ENCODE measurements at places on chromosomes 2 and 18. TPM values are rescaled to one million over a fixed set of nuclear protein-coding genes. Genes with fewer than 3 reads are reported as not detected.

ZNF521 gene
- total RNA-seq, result 0.16 TPM

MC2R gene
- total RNA-seq, result not detected

DNA sequence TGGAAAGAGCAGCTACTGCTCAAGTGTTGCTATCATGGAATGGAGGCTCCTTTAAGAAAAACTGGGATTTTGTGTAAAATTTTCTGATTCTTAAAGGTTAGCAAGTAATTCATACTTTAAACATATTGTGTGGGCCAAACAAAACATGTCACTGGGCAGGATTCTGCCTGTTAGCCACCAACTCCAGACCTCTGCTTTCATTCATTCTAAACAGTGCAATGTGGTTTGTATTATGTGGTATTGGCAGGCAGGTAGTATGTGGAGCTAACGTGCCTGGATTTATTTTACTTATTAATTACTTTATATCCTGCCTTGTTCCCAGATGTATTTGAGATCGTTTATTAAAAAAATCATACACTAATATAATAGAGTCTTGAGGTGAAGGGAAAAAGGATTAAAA lies 1521.3 kb upstream of the ACVR2A start:
- DNase-seq, result no peak
- no peak overlapping the region for H3K4me3 ChIP-seq
- H3K36me3 ChIP-seq, result no peaks in the 10 kb centered on the region
- H3K27me3 ChIP-seq, result no peaks in the 10 kb centered on the region
- no peak overlapping the region for H3K27ac ChIP-seq

DNA sequence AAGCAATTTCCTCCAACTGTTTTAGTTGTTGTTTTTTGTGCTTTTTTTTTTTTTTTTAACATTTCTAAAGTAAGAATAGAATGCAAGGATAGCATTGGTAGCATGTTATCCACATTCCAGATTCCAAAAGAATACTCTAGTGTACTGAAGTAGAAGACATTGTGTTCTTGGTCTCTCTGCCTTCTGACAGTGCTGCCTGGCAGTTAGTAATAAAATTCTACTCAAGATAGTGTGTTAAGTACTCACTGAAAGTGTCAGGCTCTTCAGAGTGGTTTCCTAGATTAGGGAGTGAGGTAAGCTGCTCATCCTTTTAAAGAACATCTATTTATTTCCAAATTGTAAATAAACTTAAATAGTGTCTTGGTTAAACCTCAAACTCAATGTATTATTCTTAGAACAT lies 253.7 kb downstream of the HNMT start:
- H3K4me1 ChIP-seq, result no peaks in the 10 kb centered on the region
- no peak overlapping the region for H3K4me3 ChIP-seq
- H3K27me3 ChIP-seq, result no peaks in the 10 kb centered on the region
- no peaks in the 10 kb centered on the region for H3K36me3 ChIP-seq
- no peak for DNase-seq
- H3K27ac ChIP-seq, result no peak overlapping the region

DNA sequence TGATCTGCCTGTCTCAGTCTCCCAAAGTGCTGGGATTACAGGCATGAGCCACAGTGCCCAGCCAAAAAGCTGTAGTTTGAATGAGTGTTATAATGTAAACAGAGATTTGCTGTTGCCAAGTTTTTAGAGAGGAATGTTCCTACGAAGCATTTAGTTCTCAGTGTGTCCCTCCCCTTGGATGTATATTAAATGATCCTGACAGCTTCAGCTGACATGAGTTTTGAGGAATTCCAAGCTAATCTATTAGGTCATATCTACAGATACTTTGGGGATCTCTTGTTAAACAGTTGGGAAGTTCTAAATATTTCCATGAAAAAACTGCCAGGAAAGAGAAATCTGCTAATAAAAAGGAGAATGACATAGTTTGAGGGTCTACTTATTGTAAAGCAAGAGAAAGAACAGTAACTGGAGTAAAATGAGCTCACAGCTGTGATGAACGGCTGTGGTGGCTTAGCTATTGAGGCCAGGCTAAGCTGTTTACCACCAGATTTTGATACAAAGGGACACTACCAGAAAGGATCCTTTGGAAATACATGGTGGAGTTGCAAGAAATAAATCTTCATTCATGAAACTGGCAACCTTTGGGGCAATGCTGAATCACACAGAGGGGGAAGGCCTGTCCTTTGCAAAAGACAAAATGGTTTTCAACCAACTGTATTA lies 2.6 kb upstream of the STON1 start:
- peaks cover 15% of the 10 kb centered on the region for H3K4me1 ChIP-seq
- H3K27ac ChIP-seq, result no peak overlapping the region
- DNase-seq, result no peak
- no peaks in the 10 kb centered on the region for H3K36me3 ChIP-seq
- no peak overlapping the region for H3K4me3 ChIP-seq

DNA sequence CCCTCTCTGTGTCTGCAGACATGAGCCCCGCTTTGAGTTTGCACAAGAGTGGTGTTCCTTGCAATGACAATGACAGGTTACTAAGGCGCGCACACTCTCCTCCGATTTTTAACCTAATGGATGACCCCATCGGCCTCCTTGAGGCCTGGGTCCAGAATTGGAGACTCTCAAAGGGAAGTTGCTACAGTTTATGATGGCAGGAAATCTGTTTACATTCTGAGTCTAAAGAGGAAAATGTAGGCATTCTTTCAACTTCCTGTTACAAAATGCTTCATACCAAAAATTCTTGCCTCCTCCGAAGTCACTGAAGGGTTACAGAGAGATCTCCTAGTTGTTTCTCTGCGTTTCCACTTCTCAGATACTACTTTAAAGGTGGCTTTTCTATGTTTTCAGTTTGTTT lies 225.3 kb upstream of the AGAP1 start:
- H3K4me3 ChIP-seq, result no peak overlapping the region
- H3K4me1 ChIP-seq, result peaks cover 60% of the 10 kb centered on the region
- H3K27ac ChIP-seq, result peak overlapping the region; percentile 77
- H3K36me3 ChIP-seq, result no peaks in the 10 kb centered on the region

DNA sequence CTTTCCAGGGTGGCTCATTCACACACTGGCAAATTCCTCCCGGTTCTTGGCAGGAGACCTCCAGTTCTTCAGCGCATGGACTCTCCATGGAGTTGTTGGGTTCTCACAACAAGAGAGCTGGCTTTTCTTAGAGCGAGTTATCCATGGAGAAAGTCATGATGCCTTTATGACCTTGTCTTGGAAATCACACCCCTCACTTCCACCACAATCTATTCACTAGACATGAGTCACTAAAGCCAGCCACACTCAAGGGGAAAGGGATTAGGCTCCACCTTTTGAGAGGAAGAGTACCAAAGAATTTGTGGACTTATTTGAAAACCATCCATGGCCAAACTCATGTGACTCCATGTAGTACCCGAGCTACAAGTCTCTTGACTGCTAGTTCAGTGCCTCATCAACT lies 160.5 kb downstream of the SETBP1 start:
- H3K4me3 ChIP-seq, result no peak overlapping the region
- no peak overlapping the region for H3K27ac ChIP-seq
- no peaks in the 10 kb centered on the region for H3K36me3 ChIP-seq

DNA sequence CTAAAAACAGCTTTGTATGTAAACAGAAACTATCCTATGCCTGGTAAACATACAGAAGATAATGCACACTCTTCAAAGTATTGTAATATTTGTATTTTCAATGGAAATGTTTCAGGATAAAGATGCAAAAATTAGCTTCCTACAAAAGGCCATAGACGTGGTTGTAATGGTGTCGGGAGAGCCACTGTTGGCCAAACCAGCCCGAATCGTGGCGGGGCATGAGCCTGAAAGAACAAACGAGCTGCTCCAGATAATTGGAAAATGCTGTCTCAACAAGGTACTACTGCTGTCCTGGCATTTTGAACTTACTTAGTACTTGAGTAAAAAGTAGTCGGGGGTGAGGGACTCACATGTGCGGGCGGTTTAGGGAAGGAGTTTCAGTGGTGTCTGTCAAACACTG lies 5.4 kb downstream of the TRAF3IP1 start:
- no peak overlapping the region for H3K4me3 ChIP-seq
- no peak for DNase-seq

- H3K27me3 ChIP-seq, result no peaks in the 10 kb centered on the region
- H3K36me3 ChIP-seq, result no peaks in the 10 kb centered on the region
- no peak for DNase-seq
- H3K27ac ChIP-seq, result no peak overlapping the region
- H3K4me1 ChIP-seq, result no peaks in the 10 kb centered on the region
These were observed 49.6 kb upstream of the SPRED2 start for GRCh38 chr2:65481961-65482360.

DNA sequence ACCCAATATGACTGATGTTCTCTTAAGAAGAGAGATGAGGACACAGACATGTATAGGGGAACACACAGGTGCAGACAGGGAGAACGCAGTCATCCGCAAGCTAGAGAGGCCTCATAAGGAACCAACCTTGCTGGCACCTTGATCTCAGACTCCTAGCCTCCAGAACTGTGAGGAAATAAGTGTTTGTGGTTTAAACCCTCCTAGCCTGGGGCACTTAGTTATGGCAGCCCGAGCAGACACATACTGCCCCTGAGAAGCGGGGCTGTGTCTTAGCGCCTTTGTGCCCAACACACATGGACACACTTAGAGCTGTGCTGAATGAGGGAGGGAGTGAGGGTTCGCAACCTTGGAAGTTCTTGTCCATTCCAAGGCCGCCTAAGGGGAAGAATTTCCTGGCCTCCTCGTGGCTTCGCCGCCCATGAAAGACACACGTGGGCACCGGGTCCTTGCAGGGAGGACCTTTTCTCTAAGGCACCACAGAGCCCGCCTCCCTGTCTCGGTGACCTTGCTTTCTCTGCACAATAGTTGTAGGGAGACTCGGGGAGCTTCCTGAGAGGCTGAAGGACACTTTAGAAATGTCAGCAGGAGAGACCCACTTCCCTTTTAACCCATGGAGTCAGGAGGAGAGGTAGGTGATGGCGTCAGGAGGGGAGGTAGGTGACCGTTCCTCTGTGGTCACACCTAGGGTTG lies 224.5 kb upstream of the HDAC4 start:
- no peak for DNase-seq
- H3K27me3 ChIP-seq, result peaks cover 4% of the 10 kb centered on the region
- H3K27ac ChIP-seq, result no peak overlapping the region
- H3K36me3 ChIP-seq, result no peaks in the 10 kb centered on the region
- H3K4me3 ChIP-seq, result no peak overlapping the region
- H3K4me1 ChIP-seq, result no peaks in the 10 kb centered on the region

GRCh38 chr2:133378386-133378785 lies 189.9 kb downstream of the NCKAP5 start:
- H3K4me3 ChIP-seq, result no peak overlapping the region
- H3K27me3 ChIP-seq, result no peaks in the 10 kb centered on the region
- peaks cover 19% of the 10 kb centered on the region for H3K4me1 ChIP-seq

- H3K4me1 ChIP-seq, result peaks cover 20% of the 10 kb centered on the region
- peak; percentile 71 for DNase-seq
- no peak overlapping the region for H3K27ac ChIP-seq
- no peaks in the 10 kb centered on the region for H3K27me3 ChIP-seq
- no peak overlapping the region for H3K4me3 ChIP-seq
These were observed 16.3 kb downstream of the SLC3A1 start for GRCh38 chr2:44291281-44292248.

- H3K36me3 ChIP-seq, result no peaks in the 10 kb centered on the region
- no peaks in the 10 kb centered on the region for H3K27me3 ChIP-seq
- no peak overlapping the region for H3K27ac ChIP-seq
- DNase-seq, result no peak
- no peak overlapping the region for H3K4me3 ChIP-seq
These were observed 14.1 kb downstream of the TMEM178A start for GRCh38 chr2:39679805-39680204.

GRCh38 chr2:96869281-96869821 lies 529 bp downstream of the SEMA4C start:
- peak overlapping the region; percentile 87 for H3K4me3 ChIP-seq
- peaks cover 44% of the 10 kb centered on the region for H3K36me3 ChIP-seq
- peaks cover 24% of the 10 kb centered on the region for H3K4me1 ChIP-seq

DNA sequence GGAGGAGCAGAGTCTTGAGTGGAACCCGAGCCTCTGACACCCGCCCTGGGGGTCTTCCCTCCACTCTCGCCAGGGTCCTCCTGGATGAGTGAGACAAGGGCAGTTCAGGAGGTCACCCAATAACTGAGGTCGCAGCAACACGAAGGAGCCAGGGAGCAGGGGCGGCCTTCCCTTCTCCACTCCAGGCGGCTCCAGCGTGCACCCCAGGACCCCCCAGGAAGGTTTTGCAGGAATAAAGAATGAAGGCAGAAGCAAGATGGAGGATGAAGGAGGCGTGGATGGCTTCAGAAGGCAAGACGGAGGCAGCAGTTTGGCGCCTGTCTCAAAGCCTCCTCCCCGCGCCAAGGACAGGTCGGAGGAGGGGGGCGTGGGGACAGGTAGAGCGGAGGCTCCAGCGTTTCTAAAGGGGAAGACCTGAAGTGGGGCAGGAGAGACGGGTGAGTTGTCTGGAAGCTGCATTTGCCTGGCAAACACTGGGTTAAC lies 579 bp upstream of the ITM2C start:
- peaks cover 17% of the 10 kb centered on the region for H3K4me1 ChIP-seq
- no peaks in the 10 kb centered on the region for H3K27me3 ChIP-seq
- no peak overlapping the region for H3K27ac ChIP-seq
- peak overlapping the region; percentile 97 for H3K4me3 ChIP-seq
- H3K36me3 ChIP-seq, result peaks cover 11% of the 10 kb centered on the region

DNA sequence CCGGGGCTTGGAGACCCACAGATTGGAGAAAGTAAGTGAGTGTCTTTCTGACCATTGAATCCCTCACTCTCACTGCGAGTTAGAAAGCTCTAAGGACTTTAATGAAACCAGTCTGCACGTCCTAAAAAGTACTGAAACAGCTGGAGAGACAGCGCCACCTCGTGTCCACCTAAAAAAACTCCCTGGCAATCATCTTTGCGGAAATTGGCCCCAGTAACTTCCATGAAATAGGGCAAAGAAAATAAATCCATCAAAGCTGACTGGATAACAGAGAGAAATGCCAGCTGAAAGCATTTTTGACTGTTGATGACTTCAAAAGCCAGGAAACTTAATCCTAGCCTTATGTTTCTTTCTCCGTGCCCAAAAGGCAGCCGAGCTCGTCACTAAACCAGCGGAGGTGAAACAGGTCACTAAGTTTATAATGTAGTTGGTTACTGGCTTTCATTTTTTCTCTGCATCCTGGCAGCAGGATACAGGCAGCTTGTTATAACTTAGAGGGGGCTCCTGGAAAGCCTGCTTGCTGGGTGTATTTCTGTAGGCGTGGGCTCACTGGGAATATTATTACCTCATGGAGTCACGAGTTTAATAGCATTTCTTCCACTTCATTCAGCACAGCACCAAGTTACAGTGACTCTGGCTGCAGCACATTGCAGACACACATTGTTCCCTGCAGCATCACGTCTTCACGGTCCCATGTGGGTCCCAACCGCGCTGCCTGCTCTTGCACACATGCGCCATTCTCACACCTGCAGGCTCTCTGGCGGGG lies 266.5 kb downstream of the HRH4 start:
- no peaks in the 10 kb centered on the region for H3K27me3 ChIP-seq
- H3K27ac ChIP-seq, result no peak overlapping the region
- H3K4me3 ChIP-seq, result no peak overlapping the region
- peak; percentile 28 for DNase-seq

- no peaks in the 10 kb centered on the region for H3K27me3 ChIP-seq
- H3K27ac ChIP-seq, result no peak overlapping the region
- DNase-seq, result no peak
- H3K36me3 ChIP-seq, result peaks cover 52% of the 10 kb centered on the region
These were observed 23.7 kb downstream of the INPP1 start for GRCh38 chr2:190367091-190367490.

GRCh38 chr2:203122317-203122986 lies 107.8 kb downstream of the NBEAL1 start:
- H3K27me3 ChIP-seq, result no peaks in the 10 kb centered on the region
- H3K36me3 ChIP-seq, result 0 out of 2 replicates have a peak, but pooled peaks cover 4% of the 10 kb centered on the region
- H3K4me1 ChIP-seq, result no peaks in the 10 kb centered on the region
- DNase-seq, result no peak
- H3K27ac ChIP-seq, result no peak overlapping the region
